ENCODE measurements at places on chromosomes 7 and 10.

GRCh38 chr10:97916586-97916985 is 66.9 kb downstream of the GOLGA7B start:
- DNase-seq, result no peak

- no peak for DNase-seq
Observed at GRCh38 chr7:83101530-83101929, 61.2 kb downstream of the PCLO start.

- DNase-seq, result no peak
Observed at GRCh38 chr10:72719941-72720592, 28.1 kb downstream of the MCU start.

DNA sequence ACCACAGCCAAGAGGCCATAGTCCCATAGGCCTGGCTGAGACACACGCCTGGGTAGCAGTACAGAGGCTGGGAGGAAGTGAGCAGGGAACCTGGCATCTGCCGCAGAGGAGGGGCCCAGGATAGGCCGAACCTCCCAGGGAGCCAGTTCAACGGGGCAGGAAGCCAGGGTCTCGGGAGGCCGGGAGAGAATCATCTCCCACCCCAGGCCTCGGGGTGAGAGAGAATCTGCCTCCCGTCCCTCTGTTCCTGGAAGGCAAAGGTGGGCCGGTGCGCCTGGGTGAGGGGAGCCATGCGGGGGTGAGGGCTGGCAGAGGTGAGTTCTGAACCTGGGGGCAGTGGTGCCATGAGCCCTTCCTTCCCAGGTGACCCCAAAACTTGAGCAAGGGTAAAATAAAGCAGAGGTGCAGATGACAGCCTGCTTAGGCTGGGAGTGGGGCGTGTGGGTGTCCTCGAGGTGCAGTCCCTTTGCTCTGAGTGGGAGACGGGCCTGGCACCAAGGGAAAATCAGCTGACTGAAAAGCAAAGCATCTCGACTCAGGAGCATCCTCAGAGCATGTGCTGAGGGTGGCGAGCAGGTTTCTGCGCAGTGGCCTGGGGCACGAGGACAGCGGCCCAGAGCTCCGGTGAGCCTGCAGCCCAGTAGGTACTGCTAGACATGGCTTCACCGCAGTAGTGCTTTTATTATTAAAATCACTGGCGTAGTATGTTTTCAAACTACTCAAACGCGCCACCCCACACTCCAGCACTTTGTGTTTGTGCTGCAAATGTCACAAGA is 15.5 kb downstream of the AGAP3 start:
- DNase-seq, result no peak

DNA sequence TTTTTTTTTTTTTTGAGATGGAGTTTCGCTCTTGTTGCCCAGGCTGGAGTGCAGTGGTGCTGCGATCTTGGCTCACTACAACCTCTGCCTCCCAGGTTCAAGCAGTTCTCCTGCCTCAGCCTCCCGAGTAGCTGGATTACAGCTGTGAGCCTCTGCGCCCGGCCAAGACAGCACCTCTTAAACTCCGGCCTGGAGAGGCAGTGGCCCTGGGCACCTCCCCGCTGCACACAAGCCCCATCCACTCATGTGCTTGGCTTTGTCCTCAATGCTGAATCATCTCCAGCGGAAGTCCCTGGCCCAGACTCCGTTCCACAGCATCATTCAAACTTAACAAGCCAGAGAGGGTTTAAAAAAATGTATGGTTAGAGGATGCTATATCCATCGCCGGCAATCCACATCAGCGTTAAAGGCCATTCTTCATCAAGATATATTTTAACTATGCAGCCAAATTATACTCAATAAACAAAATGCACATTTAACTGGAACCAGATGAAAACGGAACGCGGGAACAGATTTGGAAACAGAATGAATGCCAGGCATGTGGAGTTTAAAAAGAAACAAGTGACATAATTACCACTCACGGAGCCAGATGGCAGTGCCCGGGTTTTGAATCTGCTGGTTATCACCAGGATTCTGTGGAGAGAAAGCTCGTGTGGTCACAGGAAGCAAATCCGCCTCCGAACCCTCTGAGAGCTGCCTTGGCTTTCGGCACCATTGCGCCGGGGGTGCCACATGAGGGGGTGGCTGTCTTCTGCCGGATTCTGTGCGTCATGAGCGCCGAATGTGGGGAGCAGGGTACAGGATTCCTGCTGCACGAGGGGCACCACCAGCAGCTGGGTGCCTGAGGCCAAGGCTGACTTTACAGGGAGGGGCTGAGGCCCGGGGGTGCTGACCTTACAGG is 45.6 kb upstream of the CFAP46 start:
- DNase-seq, result no peak

Data from KG1 (cell line).